ENCODE measurements at places on chromosomes 5 and 9. TPM values are rescaled to one million over a fixed set of nuclear protein-coding genes. Genes with fewer than 3 reads are reported as not detected.

The TMEM252 gene
- total RNA-seq, result not detected

The HAPLN1 gene
- total RNA-seq, result not detected

The CSF1R gene
- total RNA-seq, result 0.41 TPM

The INSL6 gene
- not detected for total RNA-seq

The MARCHF3 gene
- total RNA-seq, result 4.4 TPM

Measured in activated CD4-positive, alpha-beta memory T cell treated with anti-CD3 and anti-CD28 coated beads for 36 hours (primary cell).